ENCODE measurements at places on chromosomes 4 and X.

DNA sequence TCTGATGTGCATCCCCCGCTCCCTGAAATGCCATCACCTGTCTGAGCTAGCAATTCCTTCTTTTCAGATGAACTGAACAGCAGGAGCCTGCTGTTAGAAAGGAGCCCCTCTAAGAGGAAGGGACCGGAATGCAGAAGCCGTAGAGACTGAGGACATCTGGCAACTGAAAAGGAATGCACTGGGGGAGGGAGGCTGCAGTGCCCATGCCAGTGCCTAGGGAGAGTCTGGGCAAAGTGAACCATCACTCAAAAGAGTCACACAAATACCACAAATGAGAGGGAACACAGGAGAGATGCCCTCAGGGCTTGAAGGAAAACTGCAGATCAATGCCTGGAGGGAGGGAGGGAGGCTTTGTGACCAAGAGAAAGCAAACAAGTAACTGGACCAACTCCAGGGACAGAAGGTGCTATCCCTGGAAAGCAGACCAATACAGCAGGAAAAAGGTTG, 93.9 kb upstream of the CBR4 start:
- no peak for DNase-seq

DNA sequence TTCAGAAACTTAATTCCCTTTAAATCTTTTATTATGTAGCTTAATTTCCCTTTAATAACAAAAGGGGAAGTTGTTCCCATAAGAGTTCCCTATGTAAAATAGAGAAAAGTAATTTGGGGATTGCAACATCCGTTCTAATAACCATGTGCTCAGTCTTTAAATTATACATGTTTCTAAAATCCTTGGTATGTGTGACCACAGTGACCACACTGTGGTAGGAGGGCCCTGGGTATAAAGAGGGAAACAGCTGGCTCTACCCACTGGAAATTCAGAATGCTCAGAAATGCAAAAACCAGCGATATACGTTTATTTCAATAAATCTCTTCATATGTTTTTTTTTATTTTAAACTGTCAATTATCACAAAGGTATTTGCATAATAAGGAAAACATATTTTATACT, 219.1 kb downstream of the FGF13 start:
- DNase-seq, result no peak

DNA sequence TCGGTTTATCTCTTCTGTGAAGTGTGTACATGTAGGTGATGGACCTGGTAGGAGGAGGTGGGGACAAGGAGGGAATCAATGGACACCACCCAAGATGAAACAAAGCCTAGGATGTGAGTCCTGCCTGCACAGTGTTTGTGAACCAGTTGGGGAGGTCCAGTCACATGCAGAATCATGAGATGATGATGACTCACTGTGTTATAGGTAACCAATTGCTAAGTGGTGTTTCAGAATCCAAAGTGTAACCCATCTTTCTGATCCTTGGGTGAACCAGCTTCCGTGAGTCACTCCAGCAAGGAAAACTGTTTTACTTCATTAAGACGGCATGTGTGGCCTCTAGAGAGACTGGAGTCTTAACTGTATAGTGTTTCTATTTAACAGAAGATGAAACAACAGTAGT, 57.9 kb upstream of the HPF1 start:
- no peak for DNase-seq

GRCh38 chrX:111123125-111123524, 27.1 kb downstream of the PAK3 start:
- DNase-seq, result no peak

DNA sequence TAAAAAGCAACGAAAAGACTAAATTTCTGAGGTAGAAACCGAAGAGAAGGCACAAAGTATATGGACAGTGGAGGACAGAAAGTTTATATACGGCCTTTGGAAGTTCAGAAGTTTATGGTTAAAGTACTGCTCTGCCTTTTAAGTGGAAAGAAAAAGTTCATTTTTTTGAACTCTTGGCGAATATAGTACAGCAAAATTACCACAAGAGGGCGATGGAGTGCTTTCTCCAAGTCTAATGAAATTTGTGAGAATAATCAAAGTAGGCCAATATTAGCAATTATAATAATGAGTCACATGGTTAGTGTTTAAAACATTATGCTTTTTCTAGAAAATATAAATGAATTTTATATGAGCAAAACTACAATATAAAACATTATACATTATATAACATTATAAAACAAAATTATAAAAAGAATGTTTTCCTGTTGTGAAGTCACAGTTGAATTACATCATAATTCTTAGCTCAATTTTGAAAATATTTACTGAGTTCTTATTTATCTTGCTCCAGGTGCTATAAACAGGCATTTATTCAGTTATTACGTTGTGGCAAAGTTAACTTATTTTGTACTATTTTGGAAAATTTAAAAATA, 136.2 kb upstream of the BMPR1B start:
- peak; percentile 24 for DNase-seq

GRCh38 chr4:174177536-174177935, 105.9 kb downstream of the FBXO8 start:
- no peak for DNase-seq

DNA sequence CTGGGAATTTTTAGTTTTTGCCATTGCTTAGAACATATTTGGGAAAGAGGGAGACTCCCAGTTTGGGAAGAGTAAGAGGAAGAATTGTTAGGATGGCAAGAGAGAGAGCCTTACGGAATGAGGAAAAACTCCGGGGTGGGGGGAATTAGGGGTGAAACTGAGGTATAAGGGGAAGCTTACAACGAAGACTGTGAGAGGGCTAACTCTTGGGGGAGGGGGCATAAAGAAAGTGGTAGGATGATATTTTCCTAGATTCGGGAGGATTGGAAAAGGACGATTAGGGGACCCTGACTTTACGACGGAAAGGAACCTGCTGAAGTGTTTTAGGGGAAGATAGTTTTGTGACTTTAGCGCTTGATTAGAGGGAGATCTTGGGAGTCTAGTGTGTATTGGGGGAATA, 86.2 kb upstream of the HPRT1 start:
- no peak for DNase-seq

- no peak for DNase-seq
Measured at GRCh38 chr4:188781655-188782054, 642.4 kb downstream of the TRIML1 start.

DNA sequence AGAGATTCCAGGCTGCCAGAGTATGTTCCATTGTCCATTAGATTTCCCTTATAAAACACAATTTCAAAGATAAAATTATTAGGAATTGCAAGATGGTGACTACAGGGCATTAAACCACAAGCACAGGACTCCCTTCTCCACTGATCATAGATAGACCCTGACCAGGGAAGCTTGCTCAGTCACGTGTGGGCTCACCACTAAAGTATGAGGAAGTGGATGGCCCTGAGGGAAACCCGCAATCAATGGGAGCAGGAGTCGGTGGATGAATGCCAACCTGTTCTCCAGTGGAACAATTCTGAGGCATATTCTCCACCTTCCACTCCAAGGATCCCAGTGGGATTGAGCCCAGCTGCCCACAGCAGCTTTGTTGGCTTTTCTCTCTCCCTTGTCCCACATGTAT, 515.7 kb downstream of the BCOR start:
- DNase-seq, result no peak

- no peak for DNase-seq
Measured at GRCh38 chr4:185426960-185427688, 1.4 kb upstream of the UFSP2 start.

- no peak for DNase-seq
Measured at GRCh38 chr4:119050527-119051090, 85.0 kb upstream of the MYOZ2 start.

DNA sequence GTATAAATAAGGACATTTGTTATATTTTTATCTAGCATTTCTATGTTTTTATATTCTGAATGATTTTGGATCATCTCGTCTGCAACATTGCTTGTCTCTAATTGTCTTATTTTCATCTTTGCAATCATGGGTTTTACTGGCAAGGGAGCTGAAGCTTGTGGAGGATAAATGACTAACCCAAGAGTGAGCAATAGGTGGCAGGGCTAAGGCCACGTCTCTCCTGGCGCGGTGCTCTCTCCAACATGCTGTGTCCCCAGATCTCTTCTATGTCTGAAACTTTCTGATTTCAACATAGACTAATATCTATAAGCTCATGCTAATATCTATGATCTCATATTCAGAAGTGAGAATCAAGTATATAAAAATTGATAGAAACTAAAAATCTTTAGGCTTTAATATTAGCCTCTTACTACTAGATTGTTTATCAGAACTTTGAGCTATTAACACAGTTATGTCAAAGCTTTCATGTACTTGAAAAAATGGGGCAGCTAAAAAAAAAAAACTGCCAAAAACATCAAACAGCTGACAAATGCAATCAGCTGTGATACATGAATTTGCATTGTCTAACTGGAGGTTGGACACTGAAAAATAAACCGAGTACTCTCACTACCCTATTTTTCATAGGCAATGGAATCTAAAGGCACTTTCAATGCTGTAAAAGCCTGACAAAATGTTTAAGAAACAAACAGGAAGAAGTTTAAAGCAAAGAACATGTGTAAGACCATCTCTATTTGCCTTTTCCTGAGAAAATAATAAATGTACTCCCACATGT, 169.2 kb downstream of the TMA16 start:
- peak; percentile 5 for DNase-seq

DNA sequence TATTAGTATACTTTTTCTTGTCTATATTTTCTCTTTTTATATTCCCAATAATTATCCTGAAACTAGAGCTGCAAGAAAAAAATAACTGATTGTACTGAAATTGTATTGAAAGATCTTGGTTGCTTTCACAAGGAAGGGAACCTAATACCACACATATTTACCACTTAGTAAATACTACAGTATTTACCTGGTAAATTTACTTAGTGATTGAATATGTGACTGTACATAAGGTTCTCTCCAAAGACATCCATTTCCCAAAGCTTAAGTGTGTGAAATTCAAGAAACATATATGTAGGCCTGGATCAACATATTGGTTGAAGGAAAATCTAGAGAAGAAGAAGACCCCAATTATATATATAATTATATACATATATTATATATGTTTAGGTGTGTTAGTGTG, 1272.7 kb downstream of the C4orf33 start:
- DNase-seq, result no peak

GRCh38 chr4:147582386-147583060, 34.7 kb upstream of the TMEM184C start:
- DNase-seq, result no peak

- DNase-seq, result no peak
Measured at GRCh38 chr4:148312956-148313490, 129.2 kb downstream of the NR3C2 start.

DNA sequence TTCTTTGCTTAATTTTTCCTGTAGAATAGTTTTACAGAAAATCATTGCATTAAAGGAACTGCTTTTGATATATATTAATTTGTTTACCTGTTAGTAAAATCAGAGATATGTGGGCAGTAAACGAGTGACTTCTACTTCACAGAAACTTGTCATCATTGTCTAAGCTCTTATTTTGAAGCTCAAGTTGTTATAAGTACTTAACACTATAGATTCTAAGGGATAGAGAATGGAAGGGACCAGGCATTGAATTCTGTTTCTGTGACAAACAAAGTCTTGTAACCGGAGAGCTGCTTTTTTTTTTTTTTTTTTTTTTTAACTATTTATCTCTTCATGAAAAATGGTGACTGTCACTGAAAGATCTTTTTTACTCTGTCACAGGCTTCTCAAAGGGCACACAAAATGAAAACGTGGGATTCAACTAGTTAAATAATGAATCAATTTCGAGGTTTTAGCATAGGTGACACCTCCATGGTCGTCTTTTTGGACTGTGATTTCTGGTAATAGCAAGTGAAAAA, 14.4 kb downstream of the STK26 start:
- DNase-seq, result no peak

DNA sequence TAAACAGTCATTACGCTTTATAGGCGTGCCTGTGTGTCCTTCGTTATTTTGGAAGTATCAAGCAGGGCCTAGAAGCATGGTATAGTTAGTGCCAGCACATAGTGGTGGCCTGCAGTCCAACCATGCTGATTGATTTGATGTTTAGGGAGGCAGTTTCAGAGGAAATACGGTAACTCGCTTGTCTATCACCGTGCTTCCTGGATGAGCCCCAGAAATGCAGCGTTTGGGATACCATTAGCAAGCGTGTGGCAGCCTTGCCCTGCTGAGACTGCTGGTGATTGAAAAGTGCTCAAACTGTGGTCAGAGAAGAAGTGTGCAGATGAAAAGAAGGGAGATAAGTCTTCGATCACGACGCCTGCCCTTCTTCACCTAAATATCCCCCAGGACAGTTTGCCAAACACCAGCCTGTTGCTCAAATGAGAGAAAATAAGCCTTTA, 158.4 kb downstream of the CHIC2 start:
- no peak for DNase-seq

- no peak for DNase-seq
Measured at GRCh38 chr4:186557061-186557460, 1.7 kb upstream of the MTNR1A start.

GRCh38 chrX:139125916-139126315, 404.6 kb upstream of the F9 start:
- no peak for DNase-seq

GRCh38 chrX:55579115-55579514, 44.1 kb upstream of the FOXR2 start:
- no peak for DNase-seq

DNA sequence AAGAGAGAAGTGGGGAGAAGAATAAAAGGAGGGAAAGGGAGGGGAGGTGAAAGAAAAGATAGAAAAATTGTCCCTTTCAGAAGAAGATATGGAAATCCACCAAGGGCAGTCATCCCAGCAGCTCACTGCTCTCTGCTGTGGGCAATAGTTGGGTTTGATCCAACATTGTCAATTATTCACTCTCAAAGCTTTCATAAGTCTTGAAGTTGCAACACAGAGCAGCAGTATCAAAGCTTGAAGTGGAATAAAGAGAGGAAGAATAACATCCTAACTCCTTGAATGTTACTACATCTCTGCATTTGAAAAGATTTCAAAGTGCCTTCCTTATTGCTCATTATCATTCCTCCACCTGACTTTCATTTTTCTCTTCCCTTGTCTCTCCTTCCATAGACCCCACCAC, 62.3 kb upstream of the HHIP start:
- no peak for DNase-seq

DNA sequence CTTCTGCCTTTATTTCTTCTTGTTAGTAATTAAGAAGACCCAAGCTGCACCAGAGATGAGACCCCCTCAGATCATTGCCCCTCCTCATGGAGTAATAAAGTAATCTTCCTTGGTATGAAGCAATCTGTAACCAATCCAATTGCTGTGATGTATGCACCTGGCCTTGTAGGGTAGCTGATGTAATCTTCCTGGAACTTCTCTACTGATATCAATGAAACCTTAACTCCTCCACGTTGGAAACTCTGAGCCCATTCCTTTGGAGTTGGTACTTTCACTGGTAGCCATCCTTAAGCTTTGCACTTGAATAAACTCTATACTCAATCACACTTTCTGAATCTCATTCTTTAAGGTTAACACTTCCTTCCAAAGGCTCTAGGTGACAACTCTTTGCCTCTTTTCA, 31.6 kb upstream of the NSG1 start:
- no peak for DNase-seq

DNA sequence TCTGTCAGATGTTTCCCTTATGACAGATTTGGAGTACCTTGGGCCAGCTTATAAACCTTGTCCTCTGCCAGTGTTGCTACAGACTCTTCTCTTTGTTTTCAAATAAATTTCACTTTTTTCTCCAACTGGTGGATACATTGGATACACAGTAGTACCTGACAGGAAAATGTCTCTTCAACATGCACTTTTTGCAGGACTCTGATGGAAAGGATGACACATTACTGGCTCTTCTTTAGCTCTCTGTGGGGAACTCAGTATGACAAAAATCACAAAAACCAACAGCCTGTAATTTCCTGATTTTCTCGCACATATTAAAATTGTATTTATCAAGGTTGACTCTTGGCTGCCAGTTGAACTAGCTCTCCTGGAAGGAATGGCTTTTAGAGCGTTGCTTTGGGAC, 61.3 kb upstream of the GIMD1 start:
- DNase-seq, result no peak

GRCh38 chrX:94914235-94914634, 1240.2 kb downstream of the FAM133A start:
- DNase-seq, result no peak
